ENCODE measurements at places on chromosomes 16 and 17. TPM values are rescaled to one million over a fixed set of nuclear protein-coding genes. Genes with fewer than 3 reads are reported as not detected.
A peak's percentile ranks its signal among the peaks of the same experiment; 100 is the strongest.

GRCh38 chr16:4882633-4883285 is 35.5 kb downstream of the UBN1 start:
- no peak for DNase-seq

- DNase-seq = no peak
These were observed 21.8 kb downstream of the PRDM7 start for GRCh38 chr16:90055371-90055770.

- DNase-seq = no peak
These were observed 3.7 kb downstream of the DYNLL2 start for GRCh38 chr17:58086953-58087352.

The LLGL2 gene
- 20.0 TPM for total RNA-seq

The FOXN1 gene
- total RNA-seq = not detected

The ASB16 gene
- total RNA-seq = 3.9 TPM

The KREMEN2 gene
- total RNA-seq = not detected

- no peak for DNase-seq
These were observed 20.0 kb upstream of the RASD1 start for GRCh38 chr17:17515934-17516930.

The NHLRC4 gene
- total RNA-seq = 2.0 TPM

The CD19 gene
- total RNA-seq = not detected

- DNase-seq = no peak
These were observed 209.4 kb downstream of the KATNIP start for GRCh38 chr16:27759301-27759871.

DNA sequence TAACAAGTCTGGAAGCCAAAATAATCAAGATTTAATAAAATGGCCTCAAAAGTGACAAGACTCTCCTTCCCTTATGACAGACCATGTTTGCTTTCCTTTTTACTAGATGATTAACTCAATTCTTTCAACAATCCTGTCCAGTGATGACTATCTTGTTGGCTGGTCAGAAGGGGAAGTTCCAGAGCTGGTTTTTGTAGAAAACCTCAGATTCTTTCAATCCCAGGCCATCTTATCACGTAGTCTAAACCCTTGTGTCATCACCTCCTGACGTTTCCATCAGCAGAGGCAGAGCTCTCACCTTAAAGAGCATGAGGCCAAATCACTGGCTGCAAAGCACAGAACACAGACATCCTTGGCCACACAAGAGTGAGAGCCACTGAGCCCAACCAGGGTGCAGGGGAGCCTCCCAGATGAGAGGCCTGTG is 125.3 kb downstream of the ANKRD11 start:
- no peak for DNase-seq

DNA sequence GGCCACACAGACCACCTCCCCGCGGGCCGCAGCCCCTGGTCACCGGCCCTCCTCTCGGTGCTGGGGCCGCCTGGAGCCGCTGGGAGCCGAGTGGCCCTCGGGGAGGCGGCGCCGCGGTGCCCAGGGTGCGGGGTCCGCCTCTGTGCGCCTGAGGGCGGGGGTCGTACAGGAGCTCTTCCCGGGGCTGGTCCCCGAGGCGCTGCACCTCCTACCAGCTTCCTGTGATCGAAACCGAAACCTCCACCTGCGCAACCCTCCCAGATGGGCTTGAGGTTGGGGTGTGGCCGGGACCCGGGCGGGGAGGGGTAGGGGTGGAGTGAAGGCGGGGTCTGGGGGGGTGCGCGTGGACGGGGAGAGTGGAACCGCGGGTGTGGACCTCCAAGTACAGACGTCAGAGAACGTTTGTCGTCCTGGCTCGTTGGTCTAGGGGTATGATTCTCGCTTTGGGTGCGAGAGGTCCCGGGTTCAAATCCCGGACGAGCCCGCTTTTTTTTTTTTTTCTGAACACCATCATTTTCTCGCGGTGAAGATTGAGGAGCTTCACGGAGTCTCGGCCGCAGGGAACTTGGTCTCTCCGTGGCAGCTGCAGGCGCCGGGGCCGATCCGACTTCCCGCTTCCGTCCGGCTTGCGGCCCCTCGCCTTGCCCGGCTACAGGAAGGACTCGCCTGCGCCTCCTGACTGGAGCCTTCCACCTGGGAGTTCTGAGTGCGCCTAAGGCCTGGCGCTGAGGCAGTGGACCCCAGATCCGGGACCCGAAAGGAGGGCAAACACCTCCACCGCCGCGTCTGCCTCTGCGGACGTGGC is 23.9 kb downstream of the ZNF213 start:
- DNase-seq = peak; percentile 63

The CCL4 gene
- total RNA-seq = 5.8 TPM

DNA sequence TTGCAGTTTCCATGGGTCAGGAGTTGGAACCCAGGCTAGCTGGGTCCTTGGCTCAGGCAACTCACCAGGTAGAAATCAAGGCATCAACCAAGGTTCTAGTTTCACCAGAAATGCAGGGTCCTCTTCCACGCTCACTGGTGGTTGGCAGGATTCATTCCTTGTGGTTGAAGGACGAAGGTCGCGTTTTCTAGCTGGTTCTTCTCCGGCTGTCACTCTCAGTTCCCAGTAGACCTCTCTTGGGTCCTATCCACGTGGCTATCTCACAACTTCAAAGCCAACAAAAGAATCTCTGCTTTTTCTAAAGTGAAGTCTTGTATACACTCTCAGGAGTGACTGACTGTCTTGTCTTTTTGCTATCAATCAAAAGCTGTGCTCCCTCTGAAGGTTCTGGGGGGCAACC is 146.3 kb upstream of the NOL11 start:
- DNase-seq = no peak

GRCh38 chr16:88591577-88592021 is 21.4 kb downstream of the ZC3H18 start:
- no peak for DNase-seq

The WNK4 gene
- not detected for total RNA-seq

The VMO1 gene
- 8.3 TPM for total RNA-seq

The OSBPL7 gene
- total RNA-seq = 20.0 TPM

The EPX gene
- total RNA-seq = not detected

DNA sequence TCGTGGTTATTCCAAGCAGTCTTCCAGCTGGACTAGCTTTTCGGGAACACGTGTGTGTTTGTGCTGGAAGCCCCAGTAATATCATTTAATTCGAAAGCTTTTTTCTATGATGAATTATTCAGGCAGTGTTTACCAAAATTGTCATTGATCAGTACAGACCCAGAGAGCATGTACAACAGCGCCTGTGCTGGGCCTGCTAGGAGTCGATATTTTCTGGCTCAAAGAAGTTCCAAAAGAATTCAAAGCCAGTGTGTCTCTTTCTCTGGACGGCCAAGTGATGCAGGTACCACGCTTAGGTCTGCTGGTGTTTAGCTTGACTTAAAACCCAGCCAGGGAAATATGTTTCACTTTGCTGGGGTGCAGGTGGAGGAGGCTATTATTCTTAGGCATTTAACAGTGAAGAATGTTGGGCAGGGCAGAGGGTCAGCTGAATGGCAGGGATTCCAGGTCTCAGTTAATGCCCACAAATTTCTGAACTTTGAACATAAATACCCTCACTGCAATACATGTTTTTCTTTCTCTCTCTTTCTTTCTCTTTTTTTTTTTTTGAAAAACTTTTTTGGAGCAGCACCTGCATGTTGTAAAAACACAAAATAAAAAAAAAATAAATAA is 401.3 kb downstream of the WWOX start:
- no peak for DNase-seq

GRCh38 chr17:44279666-44280391 is 11.9 kb upstream of the SLC4A1 start:
- peak; percentile 12 for DNase-seq

DNA sequence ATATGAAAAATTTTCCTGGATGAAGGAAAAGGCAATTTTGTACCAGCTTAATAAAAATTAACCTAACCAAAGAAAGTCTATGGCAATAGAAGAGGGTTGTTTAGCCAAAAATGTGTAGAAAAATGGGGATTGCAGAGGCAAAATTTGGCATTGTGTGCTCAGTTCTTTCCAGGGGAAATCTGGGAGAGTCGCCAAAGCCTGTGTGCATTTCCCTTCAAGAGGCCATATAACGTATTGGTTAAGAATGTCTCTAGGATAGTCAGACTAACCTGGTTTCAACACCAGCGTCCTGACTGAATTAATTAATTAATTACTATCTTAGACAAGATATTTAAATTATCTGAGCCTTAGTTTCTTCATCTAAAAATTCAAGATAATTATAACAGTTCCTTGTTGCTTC is 44.8 kb upstream of the HLF start:
- no peak for DNase-seq

The FAM117A gene
- 12.1 TPM for total RNA-seq

DNA sequence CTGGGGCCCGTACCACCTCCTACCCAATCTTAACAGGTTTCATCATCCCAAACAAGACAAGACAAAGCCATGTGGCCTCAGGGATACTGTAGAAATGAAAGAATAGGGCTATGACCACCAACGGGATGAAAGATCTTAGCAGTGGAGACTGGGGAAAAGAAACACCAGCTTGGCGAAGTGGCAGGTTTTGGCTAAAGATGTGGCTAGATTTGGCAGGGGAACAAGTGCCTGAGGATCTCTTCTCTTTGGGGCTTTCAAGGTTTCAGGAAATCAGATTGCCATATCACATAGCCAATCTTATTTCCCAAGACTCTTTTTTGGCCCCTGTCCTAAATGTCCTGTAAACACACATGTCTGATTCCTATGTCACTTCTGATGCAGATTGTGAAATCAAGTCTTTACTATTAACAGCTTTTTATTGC is 6.9 kb downstream of the KRT24 start:
- DNase-seq = no peak

DNA sequence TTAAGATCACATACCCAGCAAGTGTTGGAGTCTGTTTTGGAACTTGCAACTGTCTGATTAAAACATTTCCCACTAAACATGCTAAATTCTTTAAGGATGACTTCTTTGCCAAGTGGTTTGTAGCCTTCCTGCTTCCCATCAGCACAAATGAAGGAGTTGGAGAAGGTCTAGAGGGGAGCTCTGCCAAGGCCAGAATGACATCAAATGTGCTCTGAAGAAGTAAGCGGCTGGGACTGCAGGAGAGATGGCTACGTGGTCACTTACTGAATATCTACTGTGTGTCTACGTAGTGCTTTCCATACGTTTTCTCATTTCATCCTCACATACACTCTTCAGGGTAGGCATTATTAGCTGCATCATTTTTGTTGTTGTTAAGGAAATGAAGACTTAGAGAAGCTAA is 135.7 kb upstream of the NLRP1 start:
- DNase-seq = no peak

GRCh38 chr16:637081-638018 is 1.2 kb upstream of the METTL26 start:
- DNase-seq = peak; percentile 60

DNA sequence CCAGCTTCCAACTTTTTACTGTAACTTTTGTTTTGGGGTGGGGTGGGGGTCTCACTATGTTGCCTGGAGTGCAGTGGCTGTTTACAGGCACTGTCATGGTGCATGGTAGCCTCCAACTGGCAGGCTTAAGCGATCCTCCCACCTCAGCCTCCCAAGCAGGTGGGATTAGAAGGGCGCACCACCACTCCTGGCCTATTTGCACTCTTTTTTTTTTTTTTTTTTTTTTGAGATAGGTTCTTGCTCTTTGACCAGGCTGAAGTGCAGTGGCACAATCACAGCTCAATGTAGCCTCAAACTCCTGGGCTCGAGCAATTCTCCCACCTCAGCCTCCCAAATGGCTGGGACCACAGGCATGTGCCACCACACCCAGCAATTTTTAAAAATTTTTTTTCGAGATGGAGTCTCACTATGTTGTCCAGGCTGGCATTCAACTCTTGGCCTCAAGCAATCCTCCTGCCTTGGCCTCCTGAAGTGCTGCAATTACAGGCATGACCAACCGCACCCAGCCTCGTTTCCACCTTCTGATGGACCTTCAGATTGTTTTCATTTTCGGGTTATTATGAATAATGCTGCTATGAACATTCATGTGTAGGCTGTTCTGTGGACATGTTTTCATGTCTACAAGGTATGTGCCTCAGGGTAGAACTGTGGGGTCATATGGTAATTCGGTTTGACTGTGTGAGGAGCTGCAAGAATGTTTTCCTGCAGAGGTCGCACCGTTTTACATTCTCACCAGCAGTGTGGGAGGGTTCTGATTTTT is 10.9 kb downstream of the TRAP1 start:
- no peak for DNase-seq

- no peak for DNase-seq
These were observed 1.0 kb downstream of the UTP4 start for GRCh38 chr16:69133373-69133954.

GRCh38 chr16:75304521-75305363 is 53.3 kb upstream of the BCAR1 start:
- peak; percentile 40 for DNase-seq

The STH gene
- not detected for total RNA-seq

DNA sequence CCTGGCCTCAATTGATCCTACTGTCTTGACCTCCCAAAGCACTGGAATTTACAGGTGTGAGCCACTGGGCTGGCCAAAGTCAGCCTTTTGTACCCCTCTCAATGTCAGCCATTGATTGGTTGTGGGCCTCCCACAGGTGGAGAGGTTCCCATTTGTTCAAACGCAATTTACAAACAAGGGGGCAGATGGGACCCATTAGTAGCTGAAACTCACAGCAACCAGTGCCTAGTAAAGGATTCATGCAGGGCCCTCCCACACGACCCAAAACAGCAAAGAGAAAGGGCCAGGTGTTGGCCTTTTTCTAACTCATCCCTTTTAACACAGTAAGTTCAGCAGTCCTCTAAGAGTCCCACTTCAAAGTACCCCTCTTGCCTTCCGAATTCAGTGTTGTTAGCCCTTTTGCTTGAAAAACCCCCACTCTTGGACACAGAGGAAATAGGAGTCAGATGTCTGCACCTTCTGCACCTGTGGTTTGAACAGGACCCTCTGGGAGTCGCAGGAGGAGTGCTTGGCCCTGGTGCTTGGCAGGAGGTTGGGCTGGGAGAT is 89.2 kb downstream of the PITPNC1 start:
- no peak for DNase-seq

All from thoracic aorta (tissue), 2 donors.